ENCODE measurements at places on chromosomes 7 and 10. TPM values are rescaled to one million over a fixed set of nuclear protein-coding genes. Genes with fewer than 3 reads are reported as not detected.

The TAS2R5 gene
- polyA plus RNA-seq: 1.7 TPM

The CYP2E1 gene
- polyA plus RNA-seq: 1.5 TPM

The C7orf57 gene
- polyA plus RNA-seq: 0.07 TPM

The NYAP1 gene
- 1.6 TPM for polyA plus RNA-seq

GRCh38 chr7:2100278-2101208 lies 132.2 kb downstream of the MAD1L1 start:
- no peak for DNase-seq

- DNase-seq: no peak
Observed at GRCh38 chr7:157813741-157814661, 477.2 kb downstream of the DNAJB6 start.

DNA sequence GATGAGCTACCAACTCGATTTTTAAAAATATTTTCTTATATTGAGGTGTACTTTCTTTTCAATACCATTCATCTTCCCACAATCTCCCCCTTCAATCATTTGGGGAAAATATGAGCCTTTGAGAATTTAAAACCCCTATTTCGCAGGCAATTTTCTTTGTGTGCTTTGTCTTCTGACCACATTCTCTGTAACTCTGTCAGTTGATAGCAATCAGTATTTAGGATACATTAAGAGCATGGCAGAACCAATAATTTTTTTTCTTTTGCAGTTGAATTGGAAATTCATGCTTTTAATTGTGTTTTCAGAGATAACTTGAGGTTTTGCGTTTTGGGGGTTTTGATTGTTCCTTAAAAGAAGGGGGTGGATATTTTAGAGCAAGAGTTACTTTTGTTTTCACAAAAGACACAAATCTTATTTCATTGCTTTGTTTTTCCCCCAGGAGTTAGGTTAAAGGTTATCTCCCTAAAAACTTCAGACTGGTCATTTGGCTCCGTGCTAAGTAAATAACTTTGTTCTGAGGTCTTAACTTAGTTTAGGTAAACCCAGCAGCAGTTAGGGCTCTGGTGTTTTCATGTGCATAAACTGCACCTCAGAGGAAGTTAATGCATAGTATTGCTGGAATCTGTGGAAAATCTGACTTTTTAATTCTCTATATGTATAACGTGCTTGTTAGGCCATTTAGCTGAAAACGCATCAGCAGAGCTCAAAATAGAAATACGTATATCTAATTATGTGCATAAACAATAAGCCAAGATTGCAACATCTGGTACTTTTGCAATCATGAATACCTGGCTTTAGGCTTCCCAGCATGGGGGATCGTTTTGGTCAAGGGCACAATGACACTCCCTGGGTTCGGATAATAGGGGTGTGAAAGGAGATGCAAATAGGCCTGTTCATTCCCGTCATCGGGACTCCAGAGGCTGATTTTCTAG lies 676.4 kb upstream of the ANKRD30A start:
- DNase-seq: no peak

DNA sequence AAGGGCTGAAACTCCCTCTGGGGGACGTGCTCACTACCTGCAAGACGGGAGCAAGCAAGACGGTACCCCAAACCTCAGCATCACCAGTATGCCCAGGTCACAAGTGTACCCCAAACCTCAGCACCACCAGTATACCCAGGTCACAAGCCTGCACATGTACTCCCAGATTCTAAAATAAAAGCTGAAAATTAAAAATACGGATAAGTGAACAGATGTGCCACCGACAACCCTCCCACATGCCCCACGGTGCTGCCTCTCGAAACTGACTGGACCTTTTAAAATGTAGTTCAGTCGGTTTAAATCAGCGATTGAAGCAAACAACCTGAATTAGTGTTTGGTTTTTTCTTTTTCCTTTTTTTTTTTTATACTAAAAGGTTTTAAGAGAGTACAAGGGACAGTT lies 566.5 kb downstream of the DNAJB6 start:
- DNase-seq: no peak

GRCh38 chr10:96089116-96089515 lies 41.0 kb upstream of the ZNF518A start:
- no peak for DNase-seq

DNA sequence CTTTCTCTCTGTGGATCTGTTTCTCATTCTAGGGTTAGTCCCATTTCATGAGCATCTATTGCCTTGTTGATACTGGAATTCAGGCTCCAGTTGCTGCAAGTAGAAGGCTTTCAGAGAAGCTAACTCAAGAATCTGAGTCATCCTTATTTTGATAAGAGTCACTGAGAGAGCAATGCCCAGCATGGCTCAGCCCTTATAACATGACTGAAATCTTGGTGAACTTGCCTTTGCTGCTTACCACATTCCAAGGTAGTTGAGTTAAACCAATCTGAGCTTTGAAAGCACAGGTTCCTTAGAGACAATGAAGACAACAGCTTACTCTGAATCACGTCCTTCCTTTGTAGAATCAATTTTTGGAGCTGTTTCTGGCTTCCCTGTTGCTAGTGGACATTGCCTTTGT lies 53.6 kb upstream of the CHCHD3 start:
- DNase-seq: no peak

GRCh38 chr7:22305706-22306105 lies 51.2 kb downstream of the RAPGEF5 start:
- DNase-seq: no peak

GRCh38 chr7:95772298-95772770 lies at the start of gene DYNC1I1:
DYNC1I1 (plus strand) TSS chr7:95772554; CDS start chr7:95804730, 32,176 bp downstream.
- DNase-seq: no peak

GRCh38 chr10:129773359-129773990 lies 190.6 kb downstream of the EBF3 start:
- no peak for DNase-seq

DNA sequence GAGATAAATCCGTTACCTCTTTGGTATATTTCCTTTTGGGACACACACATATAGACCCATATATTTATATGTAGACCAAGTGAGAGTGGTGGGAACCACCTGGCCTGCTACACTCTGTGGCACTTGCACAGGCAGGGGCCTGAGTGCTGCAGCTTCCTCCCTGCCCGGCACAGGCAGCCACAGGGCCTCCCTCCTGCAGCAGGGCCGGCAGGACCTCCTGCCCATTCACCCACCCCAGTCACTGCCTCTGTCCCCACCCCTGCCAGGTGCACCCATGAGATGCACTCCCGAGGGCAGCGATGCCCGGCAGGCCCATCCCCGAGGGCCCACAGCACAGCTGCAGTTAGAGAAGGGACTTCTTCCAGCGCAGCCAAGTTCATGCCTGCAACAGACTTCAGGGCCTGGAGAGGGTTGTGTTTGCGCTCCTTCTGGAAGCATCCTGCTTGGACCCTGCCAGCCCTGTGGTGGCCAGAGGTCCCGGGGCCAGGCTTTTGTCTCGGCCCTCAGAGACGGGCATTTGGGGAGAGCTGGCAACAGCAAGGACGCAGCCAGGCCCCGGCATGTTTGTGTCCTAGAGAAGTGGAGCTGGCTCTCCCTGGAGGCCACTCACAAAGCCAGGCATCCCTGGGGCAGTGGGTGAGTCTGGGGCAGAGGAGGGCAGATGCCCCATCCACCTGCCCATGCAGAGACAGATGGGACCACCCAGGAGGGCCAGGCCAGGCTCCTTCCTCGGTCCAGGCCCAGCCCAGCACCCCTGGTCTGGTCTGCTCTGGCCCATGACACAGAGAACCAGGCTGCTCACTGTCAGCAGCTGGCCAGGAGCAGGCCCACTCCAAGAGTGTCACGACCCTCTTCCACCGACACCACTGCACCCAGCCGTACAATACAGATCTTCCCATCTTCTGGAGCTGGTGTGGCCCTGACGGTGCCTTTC lies 41.4 kb downstream of the PWWP2B start:
- no peak for DNase-seq

GRCh38 chr10:11538834-11539190 lies 72.6 kb downstream of the USP6NL start:
- no peak for DNase-seq

GRCh38 chr7:141043616-141044015 lies 28.9 kb upstream of the MRPS33 start:
- DNase-seq: no peak

GRCh38 chr7:74401137-74401859 lies 52.4 kb upstream of the GTF2IRD1 start:
- DNase-seq: no peak

DNA sequence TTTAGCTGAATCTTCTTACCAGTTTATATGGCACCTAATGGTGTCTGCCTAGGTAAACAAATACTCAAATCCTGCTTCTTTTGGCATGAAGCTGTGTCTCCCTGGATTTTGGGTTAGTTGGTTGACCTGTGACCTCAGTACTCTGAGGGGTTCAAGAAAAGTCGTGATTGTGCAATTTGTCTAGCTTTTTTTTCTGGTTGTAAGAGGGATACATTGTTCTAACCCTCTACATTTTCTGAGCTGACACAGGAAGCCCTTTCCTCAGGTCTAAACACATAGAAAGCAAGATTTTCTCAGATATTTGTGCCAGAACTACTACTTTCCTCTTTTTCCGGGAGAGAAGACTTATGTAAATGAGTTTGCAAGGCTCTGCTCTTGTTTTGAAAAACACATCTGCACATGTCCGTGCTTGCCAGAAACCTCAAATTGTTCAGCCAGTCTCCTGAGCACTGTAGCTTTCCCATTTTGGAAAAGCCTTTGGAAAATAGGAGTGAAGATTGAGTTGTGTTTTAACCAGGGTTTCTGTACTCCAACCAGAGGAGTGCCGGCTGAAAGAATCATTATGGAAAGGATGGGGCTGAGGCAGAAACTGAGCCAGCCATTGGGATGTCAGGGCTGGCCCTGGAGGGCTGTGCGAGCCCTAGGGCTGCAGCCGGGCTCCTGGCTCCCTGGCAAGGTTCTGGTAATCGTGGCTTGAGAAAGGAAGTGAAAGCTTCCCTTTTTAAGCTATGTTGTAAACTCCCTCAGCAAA lies 31.3 kb upstream of the CXCL12 start:
- no peak for DNase-seq
